ENCODE measurements at places on chromosomes 4 and X.

- no peak for DNase-seq
These were observed 42.5 kb downstream of the VGLL1 start for GRCh38 chrX:136574548-136574947.

DNA sequence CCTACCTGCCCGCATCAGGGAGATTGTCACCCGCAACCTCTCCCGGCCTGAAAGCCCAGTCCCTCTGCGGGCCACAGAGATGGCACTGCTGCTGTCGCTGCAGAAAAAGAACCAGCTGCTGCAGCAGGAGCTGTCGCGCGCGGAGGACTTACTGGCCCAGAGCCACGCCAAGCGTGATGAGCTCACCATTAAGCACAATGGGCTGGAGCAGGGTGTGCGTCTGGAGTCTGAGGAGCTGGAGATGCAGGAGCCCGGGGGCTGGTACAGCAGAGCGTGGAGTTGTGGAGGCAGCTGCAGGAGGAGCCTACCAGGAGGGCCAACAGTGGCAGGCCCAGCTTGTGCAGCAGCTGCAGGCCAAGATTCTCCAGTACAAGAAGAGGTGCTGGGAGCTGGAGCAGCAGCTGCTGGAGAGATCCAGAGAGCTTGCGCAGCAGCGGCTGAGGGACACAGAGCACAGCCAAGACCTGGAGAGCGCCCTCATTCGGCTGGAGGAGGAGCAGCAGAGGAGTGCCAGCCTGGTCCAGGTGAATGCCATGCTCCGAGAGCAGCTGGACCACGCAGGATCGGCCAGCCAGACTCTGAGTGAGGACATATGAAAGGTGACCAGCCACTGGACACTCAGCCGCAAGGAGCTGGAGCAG is 11.3 kb downstream of the SMIM10L2A start:
- no peak for DNase-seq

- DNase-seq, result no peak
These were observed 5.9 kb upstream of the SCARB2 start for GRCh38 chr4:76219299-76220055.

DNA sequence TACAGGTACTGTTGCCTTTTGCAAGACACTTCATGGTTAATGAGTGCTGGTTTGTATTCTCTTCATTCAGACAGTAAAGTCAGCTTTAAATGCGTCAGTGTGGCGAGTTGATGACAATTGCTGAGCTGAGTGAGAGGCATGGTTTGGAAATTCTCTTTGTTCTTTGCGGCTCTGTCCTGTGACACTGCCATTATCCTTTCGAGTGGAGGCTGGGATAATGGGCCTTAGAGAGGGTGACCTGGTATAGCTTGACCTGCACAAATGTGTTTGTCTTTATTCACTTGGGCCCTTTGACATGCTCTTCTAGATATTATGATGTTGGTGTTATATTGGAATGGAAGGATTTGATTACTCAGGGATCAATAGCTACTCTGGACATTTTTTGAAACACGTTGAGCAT is 208.5 kb upstream of the FAT1 start:
- peak; percentile 35 for DNase-seq

- DNase-seq, result no peak
These were observed at the start of gene RASSF6 for GRCh38 chr4:73620115-73620792. Gene RASSF6 (minus strand): TSS chr4:73620436. CDS start chr4:73611795, 8,641 bp downstream.

- DNase-seq, result no peak
These were observed 77.4 kb downstream of the PLAC1 start for GRCh38 chrX:134580907-134581306.

GRCh38 chrX:122583551-122583950 is 600.5 kb upstream of the GRIA3 start:
- no peak for DNase-seq

GRCh38 chr4:88533088-88533790 is 9.7 kb upstream of the PYURF start:
- DNase-seq, result peak; percentile 60

- peak; percentile 17 for DNase-seq
These were observed 14.3 kb downstream of the CBR4 start for GRCh38 chr4:168995537-168996295.

- DNase-seq, result peak; percentile 18
These were observed 18.4 kb upstream of the CWH43 start for GRCh38 chr4:48967631-48968030.

- peak; percentile 98 for DNase-seq
These were observed 206.3 kb downstream of the ARHGAP24 start for GRCh38 chr4:85681221-85681657.

DNA sequence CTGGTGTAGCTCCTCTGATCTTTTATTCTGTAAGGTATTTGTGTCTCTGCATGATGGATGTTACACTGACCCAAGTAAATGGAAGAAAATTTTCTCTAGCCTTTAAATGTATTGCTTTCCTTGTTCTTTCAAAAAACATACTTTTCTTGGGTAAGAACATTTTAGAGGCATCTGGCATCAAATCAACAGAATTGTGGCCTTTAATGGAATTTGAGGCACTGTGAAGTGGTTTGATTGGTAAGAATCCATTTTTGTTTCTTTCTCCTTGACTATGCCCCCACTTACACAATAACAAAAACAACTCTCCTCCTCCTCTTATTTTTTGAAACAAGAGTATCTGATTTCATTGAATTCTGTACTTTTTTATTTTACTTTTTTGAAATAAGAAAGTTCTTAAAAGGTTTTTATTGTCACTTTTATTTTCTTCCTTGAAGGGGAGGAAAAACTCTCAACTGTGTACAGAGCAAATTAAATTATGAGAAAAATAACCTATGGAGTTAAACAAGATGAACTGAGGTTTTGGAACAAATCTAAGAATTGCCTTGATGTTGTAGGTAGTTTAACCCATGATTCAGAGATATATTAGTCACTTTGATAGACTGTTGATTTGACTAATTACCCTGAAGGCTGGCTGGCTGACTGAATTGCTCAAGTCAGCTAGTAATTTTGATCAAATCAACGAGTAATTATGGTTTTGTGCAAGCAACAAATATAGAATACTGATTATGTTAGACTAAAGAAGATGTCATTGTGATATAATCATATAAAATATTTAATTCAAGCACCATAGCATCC is 146.4 kb downstream of the FHIP1A start:
- DNase-seq, result peak; percentile 39

DNA sequence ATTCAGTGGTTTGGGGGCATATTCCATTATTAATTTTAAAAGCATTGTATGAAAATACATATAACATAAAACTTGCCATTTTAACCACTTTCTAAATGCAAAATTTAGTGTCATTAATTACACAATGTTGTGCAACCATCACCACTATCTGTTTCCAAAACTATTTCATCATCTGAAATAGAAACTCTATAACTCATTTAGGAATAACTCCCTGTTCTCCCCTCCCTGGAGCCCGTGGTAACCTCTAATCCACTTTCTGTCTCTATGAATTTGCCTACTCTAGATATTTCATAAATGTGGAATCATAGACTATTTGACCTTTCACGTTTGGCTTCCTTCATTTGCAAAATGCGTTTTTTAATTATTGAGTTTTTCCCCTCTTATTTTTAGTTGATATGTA is 101.4 kb upstream of the GPC4 start:
- no peak for DNase-seq

GRCh38 chr4:8741513-8742226 is 130.0 kb downstream of the HMX1 start:
- DNase-seq, result no peak

GRCh38 chrX:97843200-97843811 is 959.6 kb downstream of the RPA4 start:
- no peak for DNase-seq

DNA sequence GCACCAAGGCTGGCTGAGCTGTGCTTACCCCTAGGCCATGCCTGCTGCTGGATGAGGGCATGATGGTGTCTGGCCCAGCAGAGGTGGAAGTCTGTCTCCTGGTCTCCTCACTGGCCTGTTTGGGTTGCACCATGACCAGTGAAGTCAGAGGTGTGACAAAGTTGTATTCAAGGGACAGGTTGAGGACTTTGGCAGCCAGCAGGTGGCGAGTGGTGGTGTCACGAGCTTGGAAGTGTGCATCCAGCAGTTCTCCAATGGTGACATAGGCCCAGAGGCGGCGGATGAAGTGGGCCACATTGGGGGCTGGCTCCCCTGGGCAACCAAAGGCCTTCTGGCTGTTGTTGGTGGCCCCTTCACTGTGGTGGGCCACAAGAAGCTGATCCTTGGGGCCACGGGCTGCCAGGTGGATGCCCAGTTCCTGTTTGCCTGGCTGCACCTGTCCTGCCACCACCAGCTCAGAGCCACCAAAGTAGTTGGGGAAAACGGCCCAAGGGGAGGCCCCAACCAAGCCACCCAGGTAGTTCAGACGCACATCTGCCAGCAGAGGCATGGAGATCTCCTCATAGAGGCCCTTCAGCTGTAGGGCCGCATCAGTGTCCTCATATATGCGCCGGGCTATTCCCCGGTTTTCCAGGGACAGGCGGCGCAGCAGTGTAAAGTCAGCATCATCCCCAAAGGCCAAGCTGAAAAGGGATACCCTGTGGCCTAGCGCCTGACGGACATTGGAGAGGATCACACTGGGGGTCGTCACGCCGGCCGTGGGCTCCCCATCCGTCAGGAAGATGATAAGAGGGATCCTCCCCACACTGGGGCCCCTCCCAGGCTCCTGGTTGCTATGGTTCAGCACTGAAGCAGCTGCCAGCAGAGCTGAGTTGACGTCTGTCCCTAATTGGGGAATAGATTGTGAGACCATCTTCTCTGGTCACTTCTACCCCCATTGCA is 39.7 kb downstream of the ITIH6 start:
- no peak for DNase-seq

DNA sequence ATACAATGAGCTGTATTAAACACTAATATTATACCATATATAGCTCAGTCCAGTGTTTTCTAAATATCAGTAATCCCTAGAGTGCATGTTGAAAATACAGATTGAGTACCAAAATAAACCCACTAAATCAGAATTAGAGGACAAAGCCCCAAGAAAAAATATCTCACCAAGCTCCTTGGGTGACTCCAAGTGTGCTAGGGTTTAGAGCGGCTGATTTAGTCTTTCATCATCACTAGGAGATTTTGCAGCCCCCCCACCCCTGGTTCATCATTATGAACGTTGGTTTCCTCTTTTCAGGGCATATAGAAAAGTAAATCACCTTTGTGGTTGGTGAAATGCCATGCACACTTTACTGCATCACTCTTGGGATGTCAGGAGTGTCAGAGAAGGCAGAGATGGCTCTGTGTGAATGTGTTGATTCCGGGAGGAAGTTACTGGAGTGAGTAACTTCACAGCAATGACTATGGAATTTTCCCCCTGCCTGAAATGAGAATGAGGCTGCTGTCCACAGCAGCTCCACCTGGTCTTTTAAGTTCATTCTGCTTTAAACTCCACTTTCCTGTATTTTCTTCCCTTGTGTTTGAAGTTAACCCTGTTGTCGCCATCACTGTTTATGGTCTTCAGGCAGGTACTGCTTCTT is 25.2 kb upstream of the ANAPC4 start:
- DNase-seq, result peak; percentile 55

DNA sequence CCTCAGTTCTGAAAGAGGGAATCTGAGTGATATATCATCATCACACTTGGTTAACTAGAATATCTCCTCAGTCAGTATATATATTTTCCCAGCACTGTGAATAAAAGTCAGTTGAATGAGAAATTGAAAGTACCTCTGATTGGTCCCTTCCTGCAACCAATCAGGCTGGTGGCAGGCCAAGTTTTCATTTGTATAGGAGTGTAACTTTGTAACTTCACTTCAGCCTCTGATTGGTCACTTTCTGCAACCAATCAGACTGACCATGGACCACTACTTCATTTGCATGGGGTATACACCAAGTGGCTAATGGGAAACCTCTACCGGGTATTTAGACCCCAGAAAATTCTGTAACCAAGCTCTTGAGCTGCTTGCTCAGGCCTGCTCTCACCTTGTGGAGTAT is 2.0 kb upstream of the PGK1 start:
- no peak for DNase-seq

GRCh38 chrX:115419069-115419468 is 129.6 kb downstream of the LUZP4 start:
- no peak for DNase-seq

GRCh38 chrX:19805046-19805690 is 82.2 kb downstream of the SH3KBP1 start:
- no peak for DNase-seq

GRCh38 chr4:40699648-40700047 is 50.1 kb upstream of the NSUN7 start:
- peak; percentile 86 for DNase-seq

DNA sequence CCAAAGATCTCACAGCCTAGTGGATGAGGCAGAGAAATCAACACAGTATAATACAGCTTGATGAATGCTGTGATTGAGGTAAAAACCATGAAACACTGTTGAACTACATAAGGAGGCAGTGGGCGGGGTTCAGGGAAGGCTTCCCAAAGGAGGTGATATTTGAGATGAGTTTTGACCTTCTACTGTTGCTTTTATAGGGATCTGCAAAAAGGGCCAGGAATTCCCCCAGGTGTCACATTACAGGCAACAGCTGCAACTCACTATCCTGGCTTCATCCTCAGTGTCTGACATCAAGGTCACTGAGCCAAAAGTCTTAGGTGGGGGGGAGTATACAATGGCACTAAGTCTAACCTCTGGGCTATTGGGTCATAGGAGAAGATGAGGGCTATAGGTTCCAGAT is 185.7 kb upstream of the NRK start:
- DNase-seq, result no peak

- DNase-seq, result no peak
These were observed 11.5 kb upstream of the GPM6B start for GRCh38 chrX:13828392-13828791.

DNA sequence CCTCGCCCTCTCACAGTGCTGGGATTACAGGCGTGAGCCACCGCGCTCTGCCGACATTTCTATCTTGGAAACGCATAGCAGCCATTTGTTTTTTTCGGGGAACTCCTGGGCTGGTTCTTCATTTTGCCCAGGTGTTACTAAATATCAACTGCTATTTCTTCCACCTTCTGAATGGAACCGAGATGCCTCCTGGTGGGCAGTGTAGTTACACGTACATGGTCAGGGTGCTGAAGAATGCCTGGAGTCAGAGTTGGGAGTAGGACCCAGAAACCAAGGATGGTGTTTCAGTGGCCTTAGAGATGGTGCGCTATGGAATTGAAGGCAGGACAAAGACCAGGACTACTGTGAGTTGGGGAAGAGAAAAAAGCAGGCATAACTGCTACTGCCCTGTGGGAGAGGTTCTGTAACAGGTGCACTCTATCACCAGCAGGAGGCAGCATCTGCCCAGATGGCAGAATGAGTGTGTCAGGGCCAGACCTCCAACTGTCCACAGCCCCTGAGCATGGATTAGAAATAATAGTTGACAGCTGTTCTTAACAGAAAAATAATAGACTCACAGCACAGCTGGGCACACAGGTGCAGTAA is 81.7 kb downstream of the ZC4H2 start:
- DNase-seq, result no peak
